ENCODE measurements at places on chromosomes 11 and 22.

DNA sequence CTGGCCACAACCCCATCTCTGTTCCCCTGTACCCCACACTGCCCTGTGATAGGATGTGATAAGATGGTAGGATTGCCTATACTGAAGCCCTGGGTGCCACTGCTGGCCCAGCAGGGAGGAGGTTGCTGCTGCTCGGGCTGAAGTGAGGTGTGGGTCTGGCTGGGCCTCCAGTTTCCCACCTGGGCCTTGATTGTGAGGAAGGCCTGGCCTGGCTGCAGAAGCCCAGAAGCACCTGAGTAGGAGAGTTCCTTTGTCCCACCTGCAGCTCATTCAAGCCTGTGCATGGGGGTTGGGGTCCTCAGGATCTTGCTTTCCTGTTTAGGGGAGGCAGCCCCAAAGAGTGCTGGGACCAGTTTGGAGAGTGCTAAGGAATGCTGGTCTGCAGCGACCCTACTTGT is 3.3 kb downstream of the ST3GAL4 start:
- DNase-seq = no peak

DNA sequence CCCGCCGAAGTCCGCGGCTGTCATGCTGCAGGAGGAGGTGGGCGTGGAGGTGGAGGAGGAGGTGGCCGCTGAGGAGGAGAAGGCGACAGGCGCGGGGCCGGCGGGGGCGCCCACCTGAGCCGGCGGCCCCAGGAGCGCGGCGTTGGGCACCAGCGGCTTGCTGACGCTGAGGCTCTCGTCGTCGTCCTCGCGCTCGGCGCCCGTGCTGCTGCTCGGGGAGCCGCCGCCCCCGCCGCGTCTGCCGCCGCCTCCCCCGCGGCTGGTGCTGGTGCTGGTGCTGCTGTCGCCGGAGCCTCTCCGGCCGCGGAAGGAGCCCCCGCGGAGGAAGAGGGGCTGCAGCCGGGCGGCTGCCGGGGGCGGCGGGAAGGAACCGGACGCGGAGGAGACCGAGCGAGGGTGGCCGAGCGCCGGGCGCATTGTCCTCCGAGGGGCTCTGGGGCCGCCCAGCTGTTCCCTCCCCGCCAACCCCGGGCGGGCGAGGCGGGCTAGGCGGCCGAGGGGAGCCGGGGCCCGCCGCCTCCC is 388 bp downstream of the TMEM121B start:
- DNase-seq = no peak

GRCh38 chr11:111977146-111978027 is 40.2 kb downstream of the DIXDC1 start:
- no peak for DNase-seq

GRCh38 chr11:108197351-108197750 is 25.1 kb downstream of the NPAT start:
- no peak for DNase-seq

DNA sequence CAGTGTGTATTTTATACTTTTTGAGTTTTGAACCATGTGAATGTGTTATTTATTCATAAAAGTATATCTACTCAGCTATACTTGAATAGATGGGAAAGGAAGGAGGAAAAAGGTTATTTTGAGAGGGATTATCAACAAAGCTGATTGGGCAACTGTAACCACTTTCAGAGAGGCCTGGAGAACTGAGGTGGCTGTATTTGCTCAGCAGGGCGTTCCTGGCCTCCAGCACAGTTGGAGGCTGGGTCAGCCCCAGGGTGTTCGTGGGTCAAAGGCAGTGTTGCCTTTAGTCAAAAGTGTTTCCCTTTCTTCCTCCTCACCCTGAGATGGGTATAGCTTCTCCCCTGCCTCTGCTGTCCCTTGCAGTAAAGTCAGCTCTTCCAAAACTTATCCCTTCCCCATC is 26.7 kb downstream of the ASCC2 start:
- no peak for DNase-seq

- no peak for DNase-seq
Observed at GRCh38 chr11:101470419-101470818, 113.4 kb downstream of the TRPC6 start.

DNA sequence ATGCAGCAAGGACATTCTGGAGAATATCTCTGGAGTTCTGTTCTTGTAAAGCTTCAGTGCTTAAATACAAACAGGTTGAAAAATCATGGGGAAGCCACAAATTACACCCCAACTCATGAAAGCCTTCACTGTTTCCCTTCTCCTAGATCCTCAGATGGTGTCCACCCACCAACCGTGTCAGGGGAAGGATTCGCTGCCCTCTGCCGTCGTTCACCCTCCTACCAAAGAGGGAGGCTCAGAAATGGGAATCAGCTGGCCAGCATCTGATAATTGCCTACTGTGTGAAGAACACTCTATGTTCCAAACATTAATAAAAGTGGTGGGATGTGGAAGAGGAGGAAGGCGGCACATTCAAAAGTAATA is 7.4 kb upstream of the HEPACAM start:
- no peak for DNase-seq

DNA sequence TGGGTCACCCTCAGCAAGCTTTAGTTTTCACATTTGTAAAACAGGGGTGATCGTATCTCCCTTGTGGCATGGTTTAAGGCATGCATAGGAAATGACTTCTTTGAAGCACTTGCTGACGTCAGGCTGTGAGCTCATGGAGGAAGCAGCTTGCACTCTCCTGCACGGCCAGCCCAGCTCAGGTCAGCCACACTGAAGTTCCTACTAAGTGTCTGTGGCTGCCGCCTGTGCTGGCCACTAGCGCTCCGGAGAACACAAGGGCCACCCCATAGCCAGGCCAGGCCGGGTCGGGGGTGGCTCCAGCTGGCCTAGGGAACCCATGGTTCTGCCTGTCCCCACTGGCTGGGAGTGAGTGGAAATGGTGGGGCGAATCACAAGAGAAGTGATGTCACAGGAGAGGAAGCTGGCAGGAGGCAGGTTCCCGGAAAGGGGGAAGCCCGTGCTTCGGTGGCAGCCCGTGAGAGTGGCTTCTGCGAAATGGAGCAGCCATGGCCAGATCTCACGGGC is 28.2 kb downstream of the KCTD17 start:
- DNase-seq = peak; percentile 61

GRCh38 chr11:13672576-13673210 is 4.2 kb downstream of the FAR1 start:
- no peak for DNase-seq

GRCh38 chr22:27636716-27637508 is 164.6 kb downstream of the MN1 start:
- DNase-seq = no peak

DNA sequence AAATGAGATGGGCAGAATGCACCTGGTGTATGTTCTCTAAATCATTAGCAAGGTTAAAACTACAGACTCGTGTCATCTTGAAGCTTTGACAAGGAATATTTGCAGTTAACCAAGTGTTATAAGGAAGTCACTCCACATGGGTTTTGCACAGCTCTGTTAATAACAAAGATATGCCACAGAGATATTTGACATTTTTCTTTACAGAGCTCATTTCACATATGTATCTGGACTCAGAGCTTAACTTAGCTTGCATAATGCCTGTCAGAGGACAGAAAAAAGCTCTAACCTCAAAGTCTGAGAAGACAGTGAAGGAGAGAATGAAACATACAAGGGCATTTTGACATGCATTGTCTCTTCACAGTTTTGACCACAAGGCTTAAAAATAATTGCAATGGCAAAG is 105.5 kb downstream of the C11orf87 start:
- no peak for DNase-seq

DNA sequence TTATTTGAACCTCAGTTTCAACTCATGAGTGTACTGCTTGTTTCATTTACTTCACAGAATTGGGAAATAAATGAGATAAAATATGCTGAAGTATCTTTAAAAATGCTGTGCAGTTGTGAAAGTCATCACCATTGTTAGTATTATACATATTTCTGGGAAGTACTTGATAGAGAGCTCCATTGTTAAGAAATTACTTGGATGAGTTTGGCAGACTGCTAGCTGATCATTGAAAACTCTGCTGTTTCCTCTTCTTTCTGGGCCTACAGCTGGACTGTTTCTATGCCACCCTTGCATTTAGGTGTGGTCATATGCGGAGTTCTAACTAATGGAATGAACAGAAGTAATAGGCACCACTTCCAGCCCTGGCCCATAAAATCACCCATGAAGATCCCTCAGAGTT is 10.0 kb downstream of the SIK2 start:
- DNase-seq = no peak

GRCh38 chr22:49719046-49719445 is 108.6 kb downstream of the BRD1 start:
- DNase-seq = no peak

DNA sequence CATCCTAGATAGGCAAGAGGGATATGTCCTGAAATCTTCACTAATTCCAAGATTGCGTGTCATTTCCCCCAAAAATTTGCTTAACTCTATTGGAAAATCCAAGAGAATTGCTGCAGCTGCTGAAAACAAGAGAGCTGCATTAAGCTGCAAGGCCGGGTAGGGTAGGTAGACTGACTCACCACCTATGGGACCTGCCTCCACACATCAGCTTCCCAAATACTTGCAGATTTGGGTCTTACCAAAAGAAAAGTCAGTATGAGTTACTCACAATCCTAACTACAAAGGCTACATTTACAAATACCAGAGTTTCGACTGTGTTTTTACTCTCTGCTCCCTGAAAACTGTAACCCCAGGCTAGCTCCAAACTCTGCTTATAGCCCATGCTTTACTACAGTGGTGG is 142.5 kb upstream of the TEAD1 start:
- DNase-seq = no peak

- DNase-seq = no peak
Observed at GRCh38 chr11:11332141-11332710, 20.8 kb downstream of the CSNK2A3 start.

GRCh38 chr22:35377735-35378134 is 3.2 kb upstream of the HMOX1 start:
- DNase-seq = no peak

DNA sequence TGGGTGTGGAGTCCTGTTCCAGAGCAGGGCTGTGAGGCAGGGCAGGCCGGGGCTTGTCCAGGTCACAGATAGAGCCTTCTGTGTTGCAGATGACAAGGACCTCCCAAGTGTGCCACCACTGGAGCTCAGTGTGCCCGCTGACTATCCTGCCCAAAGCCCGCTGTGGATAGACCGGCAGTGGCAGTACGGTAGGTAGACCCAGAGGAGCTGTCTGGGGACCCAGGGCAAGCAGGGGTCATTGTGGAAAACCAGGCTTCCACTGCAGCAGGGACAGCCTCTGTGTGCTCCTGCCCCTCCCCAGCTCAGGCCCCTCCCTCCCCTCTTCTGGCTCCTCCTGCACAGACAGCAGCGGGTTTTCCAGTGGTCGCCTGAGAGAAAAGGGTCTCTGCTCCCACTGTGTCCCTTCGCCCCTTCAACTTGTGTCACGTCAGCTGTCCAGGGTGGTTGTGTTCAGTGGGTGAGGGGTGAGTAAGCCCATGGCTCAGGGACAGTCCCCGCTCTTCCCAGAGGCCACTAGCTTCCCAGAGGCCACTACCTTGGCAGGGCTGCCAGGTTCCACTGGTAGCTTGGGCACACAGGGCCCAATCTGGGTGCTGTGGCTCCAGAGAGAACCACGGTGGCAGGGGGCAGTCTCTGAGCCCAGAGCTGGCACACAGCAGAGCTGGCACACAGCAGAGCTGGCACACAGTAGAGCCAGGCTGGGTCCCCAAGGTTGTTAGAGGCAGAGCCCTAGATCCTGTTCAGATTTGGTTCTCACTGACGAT is 78.4 kb downstream of the MED15 start:
- DNase-seq = no peak

DNA sequence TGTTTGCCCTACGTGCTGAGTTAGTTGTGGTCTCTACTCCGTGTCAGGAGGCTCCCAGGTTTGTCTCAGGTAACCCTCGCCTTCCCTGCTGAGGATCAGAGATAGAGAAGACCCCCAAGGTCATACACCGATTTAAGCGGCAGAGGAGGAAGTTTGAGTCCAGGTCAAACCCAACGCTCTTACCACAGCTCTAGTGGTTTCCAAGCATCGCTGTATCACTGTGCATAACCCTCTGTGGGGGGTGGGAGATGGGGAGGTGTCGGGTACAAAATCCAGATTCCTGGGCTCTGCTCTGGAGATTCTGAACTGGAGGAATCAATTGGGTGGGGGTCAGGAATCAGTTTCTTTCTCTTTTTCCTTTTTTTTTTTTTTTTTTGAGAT is 627 bp downstream of the DNAJC4 start:
- DNase-seq = no peak

DNA sequence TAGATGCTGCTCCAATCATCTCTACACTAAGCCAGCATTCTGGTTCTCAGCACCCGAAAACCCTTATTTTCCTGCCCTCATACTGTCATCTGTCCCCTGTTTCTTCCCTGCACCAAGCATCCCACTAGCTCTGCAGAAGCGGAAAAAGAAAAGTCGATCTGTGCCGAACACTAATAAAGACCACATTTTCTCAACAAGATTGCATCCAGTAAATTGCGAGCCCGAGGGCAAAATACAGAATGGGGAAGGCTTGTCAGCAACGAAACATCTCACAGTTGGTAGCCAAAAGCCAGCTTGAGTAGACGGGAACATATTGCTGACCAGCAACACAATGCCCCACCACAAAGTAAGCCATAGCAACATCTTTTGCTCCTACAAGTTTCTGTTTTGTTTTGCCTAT is 227.4 kb downstream of the CADM1 start:
- DNase-seq = no peak

DNA sequence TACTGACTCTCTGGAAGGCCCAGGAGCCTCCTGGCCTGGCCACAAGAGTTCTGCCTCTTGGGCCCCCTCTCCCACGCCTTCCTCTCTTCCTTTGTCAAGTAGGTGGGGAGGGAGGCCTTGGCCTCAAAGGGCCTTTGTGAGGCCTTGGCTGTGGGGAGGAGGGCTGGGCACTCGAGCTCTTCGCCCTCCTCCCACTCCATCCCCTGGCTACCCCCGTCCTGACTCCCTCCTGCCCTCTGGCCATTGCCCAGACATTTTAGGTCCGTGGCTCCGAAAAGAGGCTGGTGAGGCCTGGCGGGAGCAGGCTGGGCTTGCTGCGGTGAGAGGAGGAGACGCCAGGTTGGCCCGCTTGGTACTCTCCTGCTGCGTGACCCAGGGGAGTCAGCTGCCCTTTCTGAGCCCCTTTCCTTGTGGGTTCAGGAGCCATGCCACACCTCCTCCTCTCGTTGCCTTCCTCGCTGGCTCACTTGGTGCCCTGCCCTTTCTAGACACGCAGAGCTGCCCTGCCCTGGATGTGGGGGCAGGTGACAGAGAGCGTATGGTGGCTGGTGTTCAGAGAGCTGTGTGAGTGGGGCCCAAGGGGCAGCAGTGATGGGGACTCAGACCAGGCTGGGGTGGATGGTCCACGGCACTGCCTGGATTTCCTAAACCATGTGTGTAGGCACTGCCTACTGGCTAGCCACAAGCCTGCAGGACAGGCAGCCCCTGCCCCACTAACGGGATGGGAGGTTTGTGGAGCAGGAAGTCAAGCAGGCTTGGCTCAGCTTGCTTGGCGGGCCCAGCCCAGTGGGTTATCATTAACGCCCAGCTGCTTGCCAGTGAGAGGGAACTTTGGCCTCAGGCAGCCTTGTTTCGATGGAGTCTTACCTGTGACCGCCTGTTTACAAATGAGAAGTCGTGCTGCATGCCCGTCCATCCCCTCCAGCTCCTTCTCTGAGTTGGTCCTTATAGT is 15.8 kb upstream of the OMP start:
- no peak for DNase-seq

GRCh38 chr11:31218847-31219246 is 150.7 kb downstream of the DCDC1 start:
- no peak for DNase-seq

- DNase-seq = peak; percentile 24
Observed at GRCh38 chr11:8033305-8034105, 46.4 kb downstream of the EIF3F start.

Data from stimulated activated naive CD4-positive, alpha-beta T cell treated with Interleukin-2 at 50 U/mL for 16 hours (primary cell).